Activated CD4-positive, alpha-beta memory T cell treated with anti-CD3 and anti-CD28 coated beads, Interleukin-2, amount 10 ng/mL, durations not matched to agents 7 days and 5 days (primary cell): ENCODE measurements at places on chromosomes 12 and 14. TPM values are rescaled to one million over a fixed set of nuclear protein-coding genes. Genes with fewer than 3 reads are reported as not detected.

CD4 gene
- total RNA-seq = 327 TPM

ADAM21 gene
- not detected for total RNA-seq

KRT77 gene
- total RNA-seq = not detected

DHRS2 gene
- total RNA-seq = 1.1 TPM

A2ML1 gene
- total RNA-seq = not detected

GLT1D1 gene
- total RNA-seq = not detected

EGLN3 gene
- total RNA-seq = 12.0 TPM

LHX5 gene
- not detected for total RNA-seq

FICD gene
- total RNA-seq = 6.3 TPM

POTEG gene
- total RNA-seq = not detected

MYBPC1 gene
- not detected for total RNA-seq

INHBC gene
- not detected for total RNA-seq

GLT8D2 gene
- total RNA-seq = not detected

TEP1 gene
- total RNA-seq = 63.5 TPM

IAPP gene
- total RNA-seq = not detected

KRT82 gene
- not detected for total RNA-seq

OAS1 gene
- total RNA-seq = 248 TPM

ADCY4 gene
- 5.9 TPM for total RNA-seq

PARP2 gene
- 28.7 TPM for total RNA-seq

SP1 gene
- total RNA-seq = 85.6 TPM

OR10AD1 gene
- total RNA-seq = not detected

PRR4 gene
- total RNA-seq = 0.98 TPM

ABCC9 gene
- not detected for total RNA-seq

GLIPR1L2 gene
- 0.35 TPM for total RNA-seq

BEST3 gene
- total RNA-seq = not detected

FKBP3 gene
- total RNA-seq = 54.9 TPM

NELL2 gene
- 10.5 TPM for total RNA-seq

SLC6A13 gene
- total RNA-seq = not detected

MAGOHB gene
- 39.0 TPM for total RNA-seq
